ENCODE measurements at places on chromosomes 5 and 9.

DNA sequence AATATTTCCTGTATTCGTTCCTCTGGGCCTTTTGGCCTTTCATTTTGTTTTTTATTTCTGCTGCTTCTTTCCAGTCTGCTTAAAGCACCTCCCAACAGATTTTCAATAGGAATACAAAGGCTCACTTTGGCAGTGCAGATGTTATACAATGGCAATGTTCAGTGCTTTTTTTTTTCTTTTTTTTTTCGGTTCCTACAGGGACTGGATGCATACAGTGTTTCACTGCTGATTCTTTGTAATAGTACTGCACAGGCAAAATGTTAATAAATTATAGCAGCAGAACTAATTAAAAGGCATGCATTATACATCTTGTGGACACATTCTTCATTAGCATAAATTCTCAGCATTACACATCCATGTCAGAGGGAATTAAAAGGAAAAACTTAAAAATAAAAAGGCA lies 356.6 kb upstream of the C9orf72 start:
- no peak for DNase-seq

DNA sequence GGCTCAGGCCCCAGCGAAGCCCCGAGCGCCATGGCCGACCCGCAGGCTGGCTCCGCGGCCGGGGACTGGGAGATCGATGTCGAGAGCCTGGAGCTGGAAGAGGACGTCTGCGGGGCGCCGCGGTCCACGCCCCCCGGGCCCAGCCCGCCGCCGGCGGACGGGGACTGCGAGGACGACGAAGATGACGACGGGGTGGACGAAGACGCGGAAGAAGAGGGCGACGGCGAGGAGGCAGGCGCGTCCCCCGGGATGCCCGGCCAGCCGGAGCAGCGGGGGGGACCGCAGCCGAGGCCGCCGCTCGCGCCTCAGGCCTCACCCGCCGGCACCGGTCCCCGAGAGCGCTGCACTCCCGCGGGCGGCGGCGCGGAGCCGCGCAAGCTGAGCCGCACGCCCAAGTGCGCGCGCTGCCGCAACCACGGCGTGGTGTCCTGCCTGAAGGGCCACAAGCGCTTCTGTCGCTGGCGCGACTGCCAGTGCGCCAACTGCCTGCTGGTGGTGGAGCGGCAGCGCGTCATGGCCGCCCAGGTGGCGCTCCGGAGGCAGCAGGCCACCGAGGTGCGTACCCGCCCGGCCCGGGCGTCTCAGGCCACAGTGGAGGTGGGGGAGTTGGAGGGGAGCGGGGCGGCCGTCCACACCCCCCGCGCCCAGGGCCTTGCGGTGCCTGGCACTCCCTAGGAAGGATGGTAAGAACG lies 1.6 kb downstream of the DMRT2 start:
- peak; percentile 45 for DNase-seq

DNA sequence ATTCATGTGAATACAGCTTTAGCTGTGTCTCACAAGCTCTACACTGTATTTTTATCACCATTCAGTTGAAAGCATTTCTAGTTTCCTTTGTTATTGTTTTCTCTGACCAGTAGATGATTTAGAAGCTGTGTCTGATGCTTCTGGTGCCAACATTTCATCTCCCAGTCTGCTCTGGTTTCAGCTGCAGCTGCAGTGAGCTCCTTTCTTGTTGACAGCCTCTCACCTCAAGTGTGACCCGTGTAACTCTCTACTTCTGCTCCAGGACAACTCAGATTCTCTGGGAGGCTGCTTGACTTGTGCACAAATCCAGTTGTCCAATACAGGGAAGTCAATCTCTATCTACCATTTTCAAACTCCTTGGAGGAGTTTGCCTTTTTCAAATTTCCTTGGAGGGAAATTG lies 504.8 kb downstream of the DIRAS2 start:
- no peak for DNase-seq

- no peak for DNase-seq
These were observed 53.2 kb upstream of the SMIM32 start for GRCh38 chr5:136246122-136246521.

- DNase-seq, result no peak
These were observed 10.3 kb upstream of the LAMC3 start for GRCh38 chr9:130998597-130999244.

- DNase-seq, result no peak
These were observed 17.6 kb upstream of the RECK start for GRCh38 chr9:36018891-36019720.

DNA sequence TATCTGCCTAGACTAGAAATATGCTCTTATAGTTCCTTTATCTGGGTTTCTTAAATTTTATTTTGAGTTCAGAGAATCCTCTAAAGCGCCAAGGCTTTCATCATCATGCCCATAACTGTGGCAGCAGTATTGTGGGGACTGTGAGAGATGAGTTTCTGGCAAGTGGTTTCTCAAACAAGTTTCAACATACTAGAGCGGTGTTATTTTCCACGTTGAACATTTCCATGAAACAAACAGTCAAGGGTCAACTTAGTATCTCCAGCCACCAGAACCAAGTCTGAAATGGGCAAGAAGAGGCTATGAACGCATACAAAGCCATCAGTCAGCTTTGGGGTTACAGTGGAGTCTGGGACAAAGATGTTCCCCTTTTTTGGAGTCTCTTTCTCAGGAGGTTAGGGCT lies 40.3 kb downstream of the SERINC5 start:
- no peak for DNase-seq

DNA sequence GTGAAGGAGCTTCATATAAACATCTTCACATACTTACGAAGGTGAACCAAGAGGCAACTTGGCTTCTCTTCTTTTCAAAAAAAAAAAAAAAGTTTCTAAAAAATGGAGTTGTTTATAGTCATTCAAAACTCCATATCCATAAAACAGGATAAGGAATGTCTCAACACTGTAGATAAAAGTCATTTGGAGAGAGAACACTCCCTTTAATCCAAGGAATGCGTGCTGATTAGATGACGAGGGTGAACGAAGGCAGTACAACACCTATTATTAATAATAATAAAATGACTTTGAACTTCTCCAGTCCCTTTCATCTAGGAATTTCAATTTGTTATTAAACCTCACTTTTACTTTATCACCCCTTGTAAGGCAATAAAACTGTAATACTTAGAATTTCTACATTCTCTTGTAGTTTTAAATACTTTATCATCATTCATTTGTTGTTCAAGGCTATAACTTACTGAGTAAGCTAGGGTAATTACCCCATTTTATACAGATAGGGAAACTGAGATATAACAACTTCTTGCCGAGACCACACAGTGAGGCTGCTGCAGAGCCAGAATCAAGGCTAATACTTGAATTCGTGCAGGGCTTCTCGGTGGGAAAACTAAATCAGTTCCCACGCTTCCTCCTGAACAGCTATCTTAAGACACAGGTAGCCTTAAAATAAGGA lies 377.1 kb downstream of the EFNA5 start:
- no peak for DNase-seq

DNA sequence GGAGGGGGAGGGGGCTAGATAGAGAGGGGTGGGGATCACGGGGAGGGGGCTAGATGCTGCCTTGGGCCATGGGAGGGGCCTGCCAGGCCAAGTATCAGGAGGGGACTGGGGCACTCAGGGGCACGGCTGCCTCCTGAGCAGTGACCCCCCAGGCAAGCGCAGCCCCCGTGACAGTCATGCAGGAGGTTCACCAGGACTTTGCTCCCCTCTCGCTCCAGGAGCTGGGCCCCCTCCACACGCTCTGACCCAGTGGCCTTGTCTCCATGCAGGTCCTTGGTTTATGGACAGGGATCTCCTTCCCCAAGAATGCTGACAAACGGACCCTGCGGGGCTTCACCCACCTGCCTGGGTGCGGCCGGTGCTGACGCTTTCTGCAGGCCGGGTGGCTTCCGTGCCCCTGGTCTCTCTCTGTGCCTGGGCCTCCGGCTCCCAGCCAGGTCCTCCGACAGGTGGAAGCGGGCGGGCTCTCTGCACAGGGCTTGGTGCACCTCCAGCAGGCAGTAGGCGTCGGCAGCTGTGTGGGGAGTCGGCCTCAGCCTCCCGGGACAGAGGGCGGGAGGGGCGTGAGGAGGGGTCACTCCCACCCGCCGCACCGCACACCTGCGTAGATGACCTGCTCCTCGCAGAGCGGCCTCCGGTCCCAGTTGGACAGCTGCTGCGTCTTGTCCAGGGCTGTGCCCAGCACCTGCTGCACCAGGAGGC lies 46.8 kb upstream of the NRARP start:
- no peak for DNase-seq

DNA sequence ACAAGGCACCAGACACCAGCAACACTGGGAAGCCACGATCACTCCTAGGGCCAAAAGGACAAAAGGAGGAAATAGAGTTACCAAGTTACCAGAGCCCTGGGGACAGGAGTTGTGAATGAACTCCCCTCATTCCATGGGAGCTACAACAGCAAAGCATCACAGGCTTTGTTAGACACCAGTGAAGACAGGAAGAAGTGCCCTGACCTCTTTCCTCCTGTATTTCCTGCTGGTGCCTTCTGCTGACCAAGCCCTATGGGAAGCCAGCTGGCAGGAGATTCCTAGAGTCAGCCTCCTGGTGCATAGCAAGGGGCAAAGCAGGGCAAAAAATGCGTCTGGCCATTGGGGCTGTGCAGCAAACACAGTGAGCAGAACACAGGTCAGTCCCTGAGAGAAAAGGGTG lies 374.7 kb downstream of the ZSWIM6 start:
- DNase-seq, result no peak

DNA sequence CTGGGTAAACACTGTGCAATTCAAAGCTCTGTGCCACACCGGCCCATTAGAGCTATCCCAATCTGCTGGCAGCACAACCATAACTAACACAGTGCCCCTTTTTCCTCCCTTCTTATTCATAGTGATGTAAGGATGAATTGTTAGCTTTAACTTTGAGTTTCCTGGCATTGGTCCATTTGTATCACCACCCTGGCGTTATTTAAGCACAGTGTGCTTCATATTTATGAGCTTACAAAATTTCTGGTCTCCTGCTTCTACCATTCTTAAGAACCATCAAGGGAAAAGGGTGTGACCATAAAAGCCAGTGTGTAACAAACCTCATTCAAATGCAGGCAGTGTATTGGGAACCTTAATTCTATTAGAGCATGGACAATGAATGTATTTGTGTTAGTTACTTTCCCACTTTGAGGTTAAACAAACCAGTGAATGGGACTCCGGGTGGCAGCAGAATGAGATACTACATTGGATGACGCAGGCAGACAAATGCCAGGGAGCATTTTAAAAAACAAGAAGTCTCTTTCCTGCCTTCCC lies 222.6 kb downstream of the TMEM161B start:
- DNase-seq, result no peak

GRCh38 chr9:119053070-119053469 lies 316.2 kb downstream of the BRINP1 start:
- no peak for DNase-seq

DNA sequence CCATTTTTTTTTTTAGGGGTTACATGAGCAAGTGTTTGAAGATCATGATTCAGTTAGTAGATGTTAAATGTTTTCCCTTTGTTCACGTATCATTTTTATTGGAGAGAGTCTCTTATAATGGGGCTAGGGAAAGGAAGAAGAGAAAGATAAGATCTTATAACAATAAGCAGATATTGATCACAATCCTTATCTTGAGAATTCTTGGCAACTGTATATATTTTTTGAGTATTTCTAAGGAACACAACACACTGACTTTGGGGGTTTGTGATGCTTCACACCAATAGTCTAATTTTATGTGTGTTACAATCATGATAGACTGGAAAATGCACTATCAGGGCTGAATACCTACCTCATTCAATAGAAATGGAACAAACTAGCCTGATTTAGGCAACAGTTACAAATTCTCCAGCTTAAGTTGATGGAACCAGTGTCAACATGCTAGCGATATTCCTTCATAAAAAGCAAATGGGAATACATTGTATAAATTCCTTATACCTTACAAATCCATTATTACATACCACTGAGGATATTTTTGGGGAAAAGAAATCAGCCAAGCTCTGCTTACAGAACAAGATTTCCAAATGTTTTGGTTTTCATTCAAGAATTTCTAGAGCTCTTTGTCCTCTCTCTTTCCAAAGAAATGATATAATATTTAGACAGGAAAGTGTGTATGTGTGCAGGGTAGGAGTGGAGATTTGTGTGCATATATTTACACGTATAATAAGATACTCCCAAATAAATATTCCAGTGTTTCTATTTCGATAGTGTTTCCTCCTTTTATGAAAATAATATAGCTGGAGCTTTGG lies 41.5 kb downstream of the SVEP1 start:
- DNase-seq, result no peak

DNA sequence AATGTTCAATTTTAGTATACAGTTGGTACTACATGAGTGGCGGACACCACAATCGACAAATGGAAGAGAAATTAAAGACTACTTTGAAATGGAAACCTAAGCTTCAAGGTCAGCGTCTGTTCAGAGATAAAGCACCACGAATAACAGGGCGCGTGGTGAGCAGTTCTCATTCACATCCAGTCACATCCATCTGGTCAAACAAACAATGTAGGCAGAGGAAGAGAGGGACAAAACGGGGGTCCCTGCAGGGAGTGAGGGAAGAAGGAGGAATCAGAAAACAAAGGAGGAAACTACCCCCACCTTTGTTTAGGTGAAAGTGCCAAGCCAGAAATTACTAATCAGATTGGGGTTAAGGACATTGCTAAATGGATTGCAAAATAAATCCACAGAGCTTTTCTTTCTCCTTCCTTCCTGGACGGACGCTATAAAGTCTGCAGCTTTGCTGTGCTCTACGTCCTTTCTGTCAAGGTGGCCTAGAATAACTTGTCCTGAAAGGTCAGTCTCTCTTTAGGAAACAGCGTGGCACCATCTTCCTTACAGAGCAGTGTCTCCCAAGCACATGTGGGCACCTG lies 138.6 kb downstream of the ENTREP1 start:
- DNase-seq, result no peak

DNA sequence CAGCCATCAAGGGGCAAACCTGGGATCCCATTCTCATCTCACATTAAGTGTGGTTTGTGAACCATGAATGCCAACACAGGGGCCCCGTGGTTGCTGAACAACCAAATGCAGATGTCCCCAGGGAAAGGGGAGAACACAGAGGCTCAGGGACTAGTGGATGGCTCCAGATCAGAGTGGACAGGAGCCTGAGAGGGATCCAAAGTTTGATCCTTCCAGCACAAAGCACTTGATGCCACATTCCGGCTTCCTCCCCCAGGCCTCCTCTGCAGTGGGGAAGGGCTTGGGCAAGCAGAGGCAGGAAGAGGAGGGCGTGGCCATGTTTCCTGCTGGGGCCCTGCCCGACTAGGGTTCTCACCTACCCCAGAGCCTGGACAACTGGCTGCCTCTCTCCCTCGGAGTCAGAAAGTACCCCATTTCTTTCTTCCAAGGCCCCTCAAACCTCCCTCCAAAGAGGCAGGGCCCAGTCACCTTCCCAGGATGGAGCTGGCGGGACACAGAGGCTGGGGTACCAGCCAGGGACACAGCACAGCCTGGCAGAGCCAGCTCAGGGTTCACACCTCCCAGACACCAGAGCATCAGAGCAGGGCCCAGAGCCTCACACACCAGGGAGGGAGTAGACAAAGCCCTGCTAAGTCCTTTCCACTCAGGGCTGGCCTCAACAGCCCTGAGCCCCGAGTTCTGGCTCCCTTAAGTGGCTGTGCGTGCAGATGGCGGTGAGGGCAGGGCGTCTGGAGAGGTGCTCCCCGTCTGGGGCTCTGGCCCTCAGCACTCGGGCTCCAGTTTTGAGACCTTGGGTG lies 4.3 kb upstream of the RNF44 start:
- peak; percentile 90 for DNase-seq

DNA sequence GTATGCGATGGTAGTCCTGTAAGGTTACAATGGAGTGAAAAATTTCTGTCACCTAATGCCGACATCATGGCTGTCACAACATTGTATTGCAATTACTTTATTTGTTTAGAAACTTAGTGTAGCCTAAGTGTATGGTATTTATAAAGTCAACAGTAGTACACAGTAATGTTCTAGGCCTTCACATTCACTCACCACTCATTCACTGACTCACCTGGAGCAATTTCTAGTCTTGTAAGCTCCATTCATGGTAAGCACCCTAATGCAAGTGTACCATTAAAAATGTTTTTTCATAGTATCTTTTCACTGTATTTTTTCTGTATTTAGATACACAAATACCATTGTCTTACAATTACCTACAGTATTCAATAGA lies 58.5 kb downstream of the ATP10B start:
- DNase-seq, result no peak
